ENCODE measurements at places on chromosomes 4 and X.

GRCh38 chr4:179521952-179522351 is 2079.7 kb upstream of the AGA start:
- DNase-seq: no peak

- no peak for DNase-seq
Observed at GRCh38 chrX:152821145-152821765, 9.3 kb downstream of the CETN2 start.

GRCh38 chrX:10479508-10479907 is 140.9 kb downstream of the MID1 start:
- no peak for DNase-seq

DNA sequence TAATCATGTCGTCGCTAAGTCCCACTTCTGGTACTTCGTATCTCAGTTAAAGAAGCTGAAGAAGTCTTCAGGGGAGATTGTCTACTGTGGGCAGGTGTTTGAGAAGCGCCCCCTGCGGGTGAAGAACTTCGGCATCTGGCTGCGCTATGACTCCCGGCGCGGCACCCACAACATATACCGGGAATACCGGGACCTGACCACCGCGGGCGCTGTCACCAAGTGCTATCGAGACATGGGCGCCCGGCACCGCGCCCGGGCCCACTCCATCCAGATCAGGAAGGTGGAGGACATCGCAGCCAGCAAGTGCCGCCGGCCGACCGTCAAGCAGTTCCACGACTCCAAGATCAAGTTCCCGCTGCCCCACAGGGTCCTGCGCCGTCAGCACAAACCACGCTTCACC is 11.3 kb downstream of the PNCK start:
- DNase-seq: no peak

GRCh38 chr4:165680821-165681220 is 192.2 kb upstream of the TLL1 start:
- DNase-seq: no peak

DNA sequence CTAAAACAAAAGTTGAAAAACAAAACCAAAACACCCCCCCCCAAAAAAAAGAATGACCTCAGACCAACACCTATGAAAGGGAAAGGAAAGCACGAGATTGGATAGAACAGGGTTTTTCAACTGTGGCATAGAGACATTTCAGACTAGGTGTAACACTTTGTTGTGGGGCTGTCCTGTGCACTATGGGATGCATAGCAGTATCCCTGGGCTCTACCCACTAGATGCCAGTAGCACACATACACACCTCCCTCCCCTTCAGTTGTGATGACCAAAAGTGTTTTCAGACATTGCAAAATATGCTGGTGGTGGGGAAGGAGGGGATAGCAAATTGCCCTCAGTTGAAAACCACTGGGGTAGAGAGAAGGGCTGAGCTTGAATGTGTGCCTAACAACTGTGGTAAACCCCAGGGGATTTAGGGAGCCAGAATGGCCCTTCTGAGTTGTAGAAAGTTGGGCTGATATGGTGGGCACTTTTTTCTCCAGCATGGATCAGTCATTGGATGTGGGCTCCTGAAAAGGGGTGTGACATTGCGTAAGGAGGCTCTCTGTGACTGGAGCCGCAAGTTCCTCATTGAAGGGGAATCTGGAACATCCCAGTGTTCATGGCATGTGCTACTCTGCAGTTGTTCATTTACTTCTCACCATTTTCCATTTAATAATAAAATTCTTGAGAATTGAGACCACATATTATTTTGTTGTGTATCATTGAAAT is 8.8 kb upstream of the GEMIN8 start:
- DNase-seq: no peak

DNA sequence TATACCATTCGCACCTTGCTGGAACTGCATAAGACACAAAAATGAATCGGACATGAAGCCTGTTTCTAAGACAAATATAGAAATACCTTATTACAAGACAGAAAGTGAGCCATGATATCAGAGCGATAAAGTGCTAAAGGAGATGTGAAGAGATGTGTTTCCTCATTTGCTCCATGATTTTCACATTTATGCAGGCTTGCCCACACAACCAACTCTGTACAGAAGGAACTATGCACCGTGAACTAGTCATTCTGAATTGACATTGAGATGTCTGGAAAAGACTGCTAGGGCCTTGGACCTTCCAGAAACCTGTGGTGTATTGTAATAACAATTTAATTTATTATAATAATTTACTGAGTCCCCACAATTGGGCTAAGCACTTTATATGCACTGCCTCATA is 38.6 kb upstream of the TXK start:
- DNase-seq: no peak

DNA sequence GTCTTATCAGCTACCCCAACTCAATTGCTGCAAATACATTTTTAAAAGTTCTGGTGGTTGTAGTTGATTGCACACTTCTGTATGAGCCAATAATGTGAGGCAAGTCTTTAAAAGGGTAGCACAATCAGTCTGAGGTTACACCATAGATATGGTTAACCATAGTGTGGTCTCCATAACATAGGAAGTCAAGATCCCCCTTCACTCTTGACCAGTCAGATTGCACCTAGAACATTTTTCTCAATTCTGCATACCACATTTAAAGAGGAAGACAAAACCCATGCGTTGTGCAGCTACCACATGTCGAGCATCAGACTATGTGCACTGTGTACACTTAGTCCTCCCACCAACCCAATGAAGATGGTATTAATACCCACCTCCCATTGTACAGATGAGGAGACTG is 26.5 kb upstream of the CYBB start:
- DNase-seq: no peak

DNA sequence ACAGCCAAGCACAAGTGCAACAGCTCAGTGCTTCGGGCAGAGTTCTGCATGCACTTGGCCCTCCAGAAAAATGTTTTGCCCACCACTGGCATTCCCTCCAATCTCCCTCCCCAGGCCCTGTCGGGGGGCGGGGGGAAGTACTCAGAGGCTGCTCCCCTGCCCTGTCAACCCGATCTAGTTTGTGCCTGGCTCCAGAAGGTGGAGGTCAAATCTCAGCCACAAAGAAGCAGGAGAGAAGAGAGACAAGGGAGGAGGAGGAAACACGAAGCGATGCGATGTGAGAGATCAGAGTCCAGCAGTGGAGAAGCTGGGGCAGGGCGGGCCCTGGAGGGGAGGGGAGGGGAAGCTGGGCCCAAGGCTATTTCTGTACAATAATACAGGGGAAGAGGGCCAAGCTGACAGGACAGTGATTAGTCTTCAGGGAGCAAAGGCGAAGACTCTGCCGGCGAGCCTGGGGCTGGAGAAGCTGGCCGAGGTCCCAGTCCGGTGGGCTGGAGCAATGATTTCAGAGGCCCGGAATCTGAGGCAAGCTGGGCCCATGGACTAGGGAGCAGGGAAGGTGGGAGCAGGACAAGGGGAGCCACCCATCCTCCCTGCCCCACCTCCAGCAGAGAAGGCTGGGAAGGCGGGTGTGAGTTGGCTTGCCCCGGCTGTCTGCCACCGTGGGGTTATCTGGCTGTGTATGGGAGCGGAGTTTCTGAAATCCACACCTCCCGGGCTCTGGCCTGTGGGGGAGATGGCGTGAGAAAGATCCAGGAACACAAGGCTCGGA is 167.1 kb downstream of the EFNB1 start:
- no peak for DNase-seq

DNA sequence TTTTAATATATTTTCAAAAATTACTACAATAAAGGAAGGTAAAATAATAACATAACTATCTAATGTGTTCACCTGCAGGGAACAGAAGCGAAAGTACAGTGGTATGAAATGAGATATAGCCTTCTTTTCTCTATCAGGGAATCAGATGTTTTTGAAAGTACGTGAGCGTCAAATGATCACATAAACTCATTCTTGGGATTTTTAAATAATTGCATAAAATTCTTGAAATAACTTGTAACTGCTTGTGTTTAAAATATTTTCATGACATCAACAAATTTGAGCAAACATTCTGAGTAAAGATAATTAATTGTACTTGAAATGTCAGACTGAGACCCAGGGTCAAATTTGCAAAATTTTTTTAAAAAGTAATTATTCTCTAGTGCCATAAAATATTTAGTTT is 193.5 kb upstream of the NEIL3 start:
- no peak for DNase-seq

DNA sequence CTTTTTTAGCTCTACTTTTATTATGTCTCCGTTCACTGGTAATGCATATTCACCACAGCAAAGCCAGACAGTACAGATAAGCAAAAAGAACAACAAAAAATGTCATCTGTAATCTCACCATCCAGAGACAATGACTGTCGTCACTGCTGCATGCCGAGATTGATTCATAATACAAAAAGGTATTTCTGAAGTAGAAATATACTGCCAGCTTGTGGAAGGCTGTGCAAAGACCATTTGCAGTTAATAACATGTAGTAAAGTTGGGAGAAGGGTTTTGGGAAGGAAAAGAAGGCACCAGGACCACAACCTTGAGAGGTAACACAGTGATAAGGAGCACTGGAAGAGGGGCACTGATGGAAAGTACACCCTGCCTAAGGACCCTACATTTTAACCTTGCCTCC is 223.0 kb upstream of the ZIC3 start:
- DNase-seq: no peak

- no peak for DNase-seq
Observed at GRCh38 chr4:107219681-107220080, 183.6 kb upstream of the DKK2 start.

GRCh38 chrX:154596290-154596929 is 11.5 kb downstream of the CTAG1A start:
- DNase-seq: no peak

DNA sequence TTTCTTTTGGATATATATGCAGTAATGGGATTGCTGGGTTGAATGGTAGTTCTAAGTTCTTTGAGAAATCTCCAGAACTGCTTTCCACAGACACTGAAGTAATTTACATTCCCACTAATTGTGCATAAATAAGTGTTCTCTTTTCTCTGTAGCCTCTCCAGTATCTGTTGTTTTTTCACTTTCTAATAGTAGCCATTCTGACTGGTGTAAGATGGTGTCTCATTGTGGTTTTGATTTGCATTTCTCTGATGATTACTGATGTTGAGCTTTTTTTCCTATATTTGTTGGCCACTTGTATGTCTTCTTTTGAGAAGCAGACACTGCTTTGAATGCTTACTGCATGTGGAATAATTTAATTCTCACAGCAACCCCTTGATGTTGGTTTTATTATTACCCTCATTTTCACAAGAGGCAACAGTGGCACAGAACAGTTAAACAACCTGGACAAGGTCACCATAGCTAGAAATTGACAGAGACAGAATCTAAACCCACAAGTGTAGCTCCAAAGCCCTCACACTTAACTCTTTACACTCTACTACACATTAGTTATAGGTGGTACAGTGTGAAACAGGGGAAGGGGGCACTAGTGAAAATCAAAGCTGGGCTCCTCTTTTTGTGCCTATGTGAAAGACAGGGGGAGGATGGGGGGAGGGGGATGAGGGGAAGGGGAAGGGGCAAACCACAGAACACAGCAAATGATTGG is 96.1 kb downstream of the REELD1 start:
- DNase-seq: no peak

DNA sequence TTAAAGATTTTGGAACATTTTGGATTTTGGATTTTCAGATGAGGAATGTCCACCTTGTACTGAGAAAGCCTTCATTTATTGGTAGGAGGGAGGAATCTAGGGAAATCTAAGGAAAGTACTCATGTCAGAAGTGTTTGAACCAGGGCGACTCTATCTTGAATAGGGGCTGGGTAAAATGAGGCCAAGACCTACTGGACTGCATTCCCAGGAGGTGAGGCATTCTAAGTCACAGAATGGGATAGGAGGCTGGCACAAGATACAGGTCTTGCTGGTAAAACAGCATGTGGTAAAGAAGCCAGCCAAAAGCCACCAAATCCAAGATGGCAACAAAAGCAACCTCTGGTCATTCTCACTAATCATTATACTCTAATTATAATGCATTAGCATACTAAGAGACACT is 118.9 kb downstream of the MXRA5 start:
- no peak for DNase-seq

DNA sequence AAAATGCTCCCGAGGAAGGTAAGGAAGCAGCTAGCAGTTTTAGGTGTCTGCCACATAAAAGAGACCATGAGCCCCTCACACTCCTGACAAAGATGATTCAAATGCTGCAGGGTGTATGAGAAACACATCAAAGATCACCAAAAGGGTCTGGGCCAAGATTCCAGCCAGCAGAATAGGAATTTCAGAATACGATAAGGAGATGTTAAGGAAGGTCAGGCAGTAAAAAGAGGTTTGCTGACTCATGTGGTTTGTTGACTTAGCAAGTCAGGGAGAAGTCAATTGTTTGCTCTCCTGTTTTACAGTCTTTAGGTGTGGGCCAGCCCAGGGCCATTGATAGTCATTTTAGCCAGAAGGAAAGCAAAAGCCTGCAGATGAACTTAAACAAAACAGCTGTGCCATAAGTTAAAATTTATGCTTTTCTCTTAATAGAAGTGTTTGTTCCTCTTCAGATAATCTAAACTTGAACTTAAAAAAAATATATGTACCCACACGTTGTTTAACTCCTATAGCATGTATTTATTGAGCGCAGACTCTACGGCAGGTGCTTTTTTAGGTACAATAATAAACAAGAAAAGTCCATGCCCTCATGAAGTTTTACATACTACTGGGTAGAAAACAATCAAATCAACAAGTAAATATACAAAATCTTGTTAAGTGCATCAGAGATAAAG is 115.6 kb downstream of the CAMK2D start:
- no peak for DNase-seq

- DNase-seq: no peak
Observed at GRCh38 chr4:19005211-19005610, 983.7 kb upstream of the LCORL start.

- no peak for DNase-seq
Observed at GRCh38 chrX:44675362-44676024, 132.8 kb upstream of the FUNDC1 start.

DNA sequence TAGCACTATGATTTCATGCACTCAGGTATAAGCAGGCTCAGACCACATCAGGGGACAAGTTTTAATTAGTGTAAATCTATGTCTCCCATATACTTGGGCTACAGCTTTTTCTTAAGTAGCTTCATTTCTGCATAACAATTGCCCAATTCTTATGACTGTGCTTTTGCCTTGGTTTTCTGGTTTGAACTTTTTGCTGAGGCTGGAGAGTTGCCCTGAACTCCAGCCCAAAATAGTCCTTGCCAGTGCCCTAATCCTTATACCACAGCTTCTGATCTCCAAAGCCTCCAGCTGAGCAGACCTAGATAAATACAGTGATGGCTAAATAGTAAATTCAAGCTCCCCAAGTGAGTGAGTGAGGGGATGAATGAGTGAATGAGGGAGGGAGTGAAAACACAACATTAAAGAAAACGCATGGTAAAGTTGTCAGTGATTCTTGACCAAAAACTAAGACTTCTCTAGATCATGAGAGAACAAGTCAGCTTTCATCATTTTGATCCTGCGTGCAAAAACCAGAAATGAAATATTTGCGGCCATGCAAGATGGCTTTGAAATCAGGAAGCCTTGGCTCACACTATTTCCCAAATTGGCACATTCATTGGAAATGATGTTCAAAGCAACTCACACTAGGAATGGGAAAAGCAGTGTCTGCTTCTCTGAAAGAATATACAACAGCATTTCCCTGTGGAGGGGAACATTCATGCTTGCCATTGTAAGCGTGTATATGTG is 437.1 kb upstream of the CTSO start:
- no peak for DNase-seq

GRCh38 chrX:15881381-15881897 is 26.8 kb upstream of the AP1S2 start:
- no peak for DNase-seq

GRCh38 chr4:146407669-146408084 is 114.1 kb downstream of the SLC10A7 start:
- DNase-seq: no peak

Measured in NCI-H187 (cell line).